ENCODE measurements at places on chromosomes 6 and 20.

GRCh38 chr20:48247961-48248360 is 462.7 kb upstream of the SULF2 start:
- no peak for DNase-seq

DNA sequence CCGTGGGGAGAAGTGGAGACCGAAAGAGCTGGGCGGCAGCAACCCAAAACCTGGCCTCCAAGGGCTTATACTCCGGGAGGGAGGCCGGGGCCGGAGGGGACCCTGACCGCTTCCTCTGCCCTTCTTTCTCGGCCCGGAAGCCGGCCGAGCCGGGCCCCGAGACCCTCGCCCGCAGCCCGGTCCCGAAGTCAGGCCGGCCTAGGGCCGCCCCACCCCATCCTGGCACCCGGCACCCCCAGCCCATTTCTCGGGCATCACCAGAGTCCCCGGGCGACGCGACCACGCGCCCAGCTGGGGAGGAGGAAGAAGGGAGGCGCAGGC is 572 bp upstream of the ZDHHC14 start:
- no peak for DNase-seq

DNA sequence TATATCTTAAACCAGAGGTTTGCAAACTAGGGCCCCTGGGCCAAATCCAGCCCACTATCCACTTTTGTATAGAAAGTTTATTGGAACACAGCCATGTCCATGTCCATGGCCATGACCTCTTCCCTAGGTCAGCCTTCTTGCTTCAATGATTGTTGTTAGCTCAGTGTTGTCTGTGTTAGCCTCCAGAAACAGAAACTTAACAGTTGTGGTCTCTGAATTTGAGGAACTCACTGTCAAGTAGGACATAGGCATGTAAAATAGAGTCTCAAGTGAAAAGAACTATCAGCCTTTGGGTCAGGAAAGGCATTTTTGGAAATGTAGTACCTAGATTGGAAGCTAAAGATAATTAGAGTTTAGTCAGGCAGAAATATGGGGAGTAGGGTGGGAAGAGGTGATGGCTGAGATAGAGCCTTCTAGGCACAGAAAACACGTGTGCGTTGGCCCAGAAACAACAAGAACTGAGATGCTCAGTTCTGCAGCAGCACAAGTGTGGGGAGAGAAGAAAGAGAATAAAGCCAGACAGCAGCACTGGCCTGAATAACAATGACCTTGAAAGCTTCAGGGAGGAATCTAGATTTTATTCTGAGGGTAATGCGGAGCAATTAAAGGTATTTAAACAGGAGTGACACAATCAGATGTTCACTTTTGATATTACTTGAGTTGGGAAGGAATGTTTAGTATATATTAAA is 87.0 kb upstream of the OLIG3 start:
- no peak for DNase-seq

DNA sequence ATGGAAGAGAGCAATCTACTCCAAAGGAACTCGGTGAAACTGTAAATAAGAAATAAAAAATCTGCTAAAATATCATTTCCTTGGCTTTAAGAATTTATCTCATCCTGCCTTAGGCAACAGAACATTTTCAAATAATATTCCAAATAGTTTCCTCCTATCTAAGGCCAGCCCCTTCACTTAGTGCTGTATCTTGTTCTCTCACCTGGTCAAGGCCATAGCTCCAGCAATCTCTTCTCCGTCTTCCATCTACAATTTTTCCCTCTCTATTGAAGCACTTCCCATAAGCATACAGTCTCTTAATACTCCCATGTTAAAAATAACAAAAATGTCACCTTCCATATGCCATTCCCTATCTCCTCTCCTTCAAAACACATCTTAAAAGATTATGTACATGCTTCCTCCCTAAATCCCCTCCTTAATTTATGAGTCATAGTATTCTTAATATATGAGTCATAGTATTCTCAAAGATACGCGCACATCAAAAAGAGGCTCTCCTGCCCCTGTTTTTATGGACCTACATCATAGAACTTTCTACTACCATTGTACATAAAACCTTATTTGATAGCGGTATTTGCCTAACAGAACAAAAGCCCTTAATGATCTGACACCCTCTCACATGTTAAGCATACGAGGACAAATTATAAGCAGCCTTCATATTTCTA is 146.9 kb downstream of the PDE10A start:
- no peak for DNase-seq

GRCh38 chr20:11929947-11930346 is 12.3 kb downstream of the BTBD3 start:
- DNase-seq: no peak

DNA sequence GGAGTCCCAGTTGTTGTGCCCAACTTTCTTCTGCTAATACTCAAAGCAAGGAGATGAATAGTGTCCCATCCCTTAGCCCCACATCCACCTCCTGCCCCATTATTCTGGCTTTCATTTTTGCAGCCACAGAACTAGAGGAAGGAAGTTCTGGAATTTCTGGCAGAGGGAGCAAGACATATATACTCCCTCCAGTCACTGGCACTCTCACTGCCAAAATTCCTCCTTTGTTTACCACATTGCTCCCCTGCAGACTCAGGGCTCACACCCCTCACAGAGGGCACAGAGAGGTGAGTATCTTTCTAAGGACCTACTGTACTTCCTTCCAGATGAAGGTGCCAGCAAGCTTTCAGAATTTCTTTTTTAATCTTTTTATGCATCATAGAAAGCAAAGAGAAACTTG is 168.0 kb upstream of the ID4 start:
- DNase-seq: no peak

GRCh38 chr20:32226391-32226790 is 18.7 kb downstream of the POFUT1 start:
- DNase-seq: no peak

DNA sequence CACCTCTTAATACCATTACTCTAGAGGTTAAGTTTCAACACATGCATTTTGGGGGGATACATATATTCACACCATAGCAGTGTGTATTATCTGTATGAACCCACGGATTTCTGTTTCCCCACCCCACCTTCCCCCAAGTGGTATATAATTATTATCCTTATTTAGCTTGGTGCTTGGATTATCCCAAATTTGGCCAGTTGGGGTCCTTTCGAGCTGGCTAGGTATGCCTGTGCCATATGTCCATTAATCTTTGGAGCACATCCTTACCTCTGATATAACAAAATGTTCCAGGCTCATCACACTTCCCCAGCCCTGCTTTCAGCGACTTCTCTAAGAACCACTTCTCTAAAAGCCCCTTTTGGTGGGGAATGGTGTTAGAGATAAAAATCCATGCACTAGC is 118.7 kb upstream of the MLIP start:
- DNase-seq: no peak

DNA sequence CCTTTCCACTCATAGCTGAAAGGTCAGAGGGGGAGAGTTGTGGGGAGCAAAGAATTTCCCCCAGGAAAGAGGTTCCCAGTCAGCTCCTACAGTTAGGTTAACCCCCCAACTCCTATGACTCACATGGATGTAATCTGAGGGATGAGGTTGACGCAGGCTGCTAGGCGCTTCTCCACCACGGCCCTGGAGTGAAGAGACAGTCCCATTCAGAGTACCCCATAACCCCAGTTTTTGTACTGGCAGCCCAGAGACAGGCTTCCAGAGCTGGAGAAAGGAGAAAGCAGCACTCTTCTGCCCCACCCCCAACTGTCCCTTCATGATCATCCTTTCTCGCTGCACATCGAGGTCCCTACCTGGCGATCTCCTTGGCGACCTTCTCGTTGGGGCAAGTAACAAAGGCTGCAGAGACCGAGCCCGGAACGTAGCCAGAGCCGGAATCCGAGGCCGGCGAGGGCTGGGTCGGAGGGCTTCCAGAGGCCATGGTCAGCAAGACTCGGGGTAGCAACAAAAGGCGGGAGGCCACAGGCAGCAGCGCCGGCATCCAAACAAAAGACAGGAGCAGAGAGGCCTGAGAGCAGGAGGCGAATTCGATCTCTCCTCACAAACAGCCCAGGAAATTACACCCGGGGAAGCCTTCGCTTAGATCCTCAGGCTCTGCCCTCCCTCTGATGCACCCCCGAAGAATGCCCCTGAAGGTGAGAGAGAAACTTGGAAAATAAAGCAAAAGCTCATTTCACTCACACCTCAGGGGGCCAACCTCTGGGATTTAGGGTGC is 592 bp downstream of the CUTA start:
- DNase-seq: no peak

- no peak for DNase-seq
Measured at GRCh38 chr20:47464380-47465101, 37.1 kb upstream of the NCOA3 start.

GRCh38 chr6:73704798-73705197 is 8.8 kb downstream of the CD109 start:
- DNase-seq: no peak

DNA sequence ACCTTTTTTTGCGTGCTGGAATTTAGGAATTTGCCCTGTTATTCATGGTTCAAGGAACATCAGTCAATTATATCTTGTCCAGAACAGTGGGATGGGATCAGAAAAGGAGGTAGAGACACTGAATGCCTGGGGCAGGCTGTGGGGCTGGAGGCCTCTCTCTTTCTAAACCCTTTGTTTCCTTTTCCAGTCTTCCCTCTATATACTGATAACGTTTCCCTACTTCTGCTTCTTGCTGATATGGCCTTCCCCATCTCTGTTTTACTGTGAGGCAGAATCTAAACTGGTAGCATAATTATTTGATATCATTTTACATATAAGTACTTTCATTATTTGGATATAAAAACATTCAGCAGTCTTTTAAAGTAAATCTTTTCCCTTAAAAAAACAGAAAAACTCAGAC is 67.5 kb downstream of the DNAH8 start:
- no peak for DNase-seq

DNA sequence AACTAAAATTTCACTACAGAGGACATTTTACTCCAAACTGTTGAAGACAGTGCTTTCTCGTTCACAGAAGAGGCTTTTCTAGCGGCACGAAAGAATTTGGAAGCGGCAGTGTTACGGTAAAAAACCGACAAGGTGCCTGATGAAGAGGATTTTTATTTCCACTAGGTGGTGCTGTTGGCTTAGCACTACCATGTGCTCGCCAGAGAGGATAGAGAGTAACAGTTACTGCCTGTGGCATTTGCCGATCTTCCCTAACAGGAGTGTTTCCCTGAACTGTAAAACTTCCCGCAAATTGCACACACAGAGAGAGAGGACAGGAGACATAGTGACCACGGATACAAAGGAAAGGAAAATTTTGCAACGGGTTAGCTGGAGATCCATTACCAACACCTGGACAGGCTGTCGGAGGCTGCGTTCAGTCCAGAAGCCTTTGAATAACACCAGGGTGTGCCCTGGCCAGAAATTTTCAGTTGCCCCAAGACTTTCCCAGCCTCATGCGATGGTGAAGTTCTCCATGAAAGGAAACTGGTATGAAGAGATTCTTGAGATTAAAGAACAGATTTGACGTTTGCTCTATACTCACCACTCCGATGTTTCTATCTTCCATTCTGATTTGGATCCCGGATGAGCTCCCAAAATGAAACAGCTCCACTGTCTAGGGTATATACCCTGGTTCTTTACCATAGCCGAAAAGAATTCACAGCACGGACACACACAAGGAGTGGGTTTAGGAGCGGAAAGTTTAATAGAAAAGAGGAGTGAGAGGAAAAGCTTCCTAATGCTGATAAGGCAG is 48.1 kb downstream of the HLA-DPB1 start:
- DNase-seq: no peak

- DNase-seq: no peak
Measured at GRCh38 chr6:128600397-128600951, 80.1 kb upstream of the PTPRK start.

DNA sequence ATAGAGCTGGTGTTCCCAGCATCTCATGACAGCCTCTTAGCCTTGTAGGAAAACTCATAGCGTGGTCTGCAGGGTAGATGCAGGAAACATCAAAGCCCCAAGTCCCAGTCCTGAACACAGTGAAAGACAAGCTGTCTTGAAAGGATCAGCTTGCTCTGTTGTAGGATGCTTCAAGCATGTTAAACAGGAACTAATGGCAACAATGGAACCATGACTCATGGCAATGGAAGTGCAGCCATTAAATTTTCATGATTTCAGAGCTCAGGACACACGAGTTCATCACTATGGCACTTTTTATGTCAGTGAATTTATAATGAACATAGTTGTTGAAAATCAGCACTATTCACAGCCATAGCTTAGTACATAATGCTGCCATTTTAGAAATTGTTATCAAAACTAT is 367.7 kb downstream of the KIF16B start:
- no peak for DNase-seq

DNA sequence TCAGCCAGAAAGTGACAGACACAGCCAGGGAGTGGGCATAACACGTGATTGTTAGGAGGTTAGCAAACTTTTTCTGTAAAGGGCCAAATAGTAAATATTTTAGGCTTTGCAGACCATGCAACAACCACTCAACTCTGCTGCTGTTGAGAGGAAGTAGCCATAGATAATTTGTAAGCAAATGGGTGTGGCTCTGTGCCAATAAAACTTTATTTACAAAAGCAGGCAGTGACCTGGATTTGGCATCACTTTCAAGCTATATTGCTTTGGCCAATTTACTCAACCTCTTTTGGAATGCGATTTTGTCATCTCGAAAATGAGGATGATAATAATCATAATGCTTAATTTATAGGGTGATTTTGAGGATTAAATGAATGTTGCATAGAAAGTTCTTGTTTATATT is 152.6 kb downstream of the TSHZ2 start:
- no peak for DNase-seq

DNA sequence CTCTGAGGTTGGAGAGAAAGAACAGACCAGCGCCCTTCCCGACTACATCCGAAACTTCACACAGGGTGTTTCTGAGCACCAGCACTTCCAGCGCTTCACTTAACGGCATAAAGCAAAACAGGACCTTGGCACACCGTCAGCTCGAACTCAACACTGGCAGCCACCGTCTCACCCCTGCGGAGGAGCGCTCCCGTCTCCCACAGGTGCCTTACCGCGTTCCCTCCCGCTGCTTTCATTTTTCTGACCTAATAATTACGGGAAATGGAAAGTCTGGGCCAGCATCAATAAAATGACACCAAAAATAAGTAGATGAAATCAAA is 37.7 kb upstream of the SYNJ2 start:
- DNase-seq: no peak

DNA sequence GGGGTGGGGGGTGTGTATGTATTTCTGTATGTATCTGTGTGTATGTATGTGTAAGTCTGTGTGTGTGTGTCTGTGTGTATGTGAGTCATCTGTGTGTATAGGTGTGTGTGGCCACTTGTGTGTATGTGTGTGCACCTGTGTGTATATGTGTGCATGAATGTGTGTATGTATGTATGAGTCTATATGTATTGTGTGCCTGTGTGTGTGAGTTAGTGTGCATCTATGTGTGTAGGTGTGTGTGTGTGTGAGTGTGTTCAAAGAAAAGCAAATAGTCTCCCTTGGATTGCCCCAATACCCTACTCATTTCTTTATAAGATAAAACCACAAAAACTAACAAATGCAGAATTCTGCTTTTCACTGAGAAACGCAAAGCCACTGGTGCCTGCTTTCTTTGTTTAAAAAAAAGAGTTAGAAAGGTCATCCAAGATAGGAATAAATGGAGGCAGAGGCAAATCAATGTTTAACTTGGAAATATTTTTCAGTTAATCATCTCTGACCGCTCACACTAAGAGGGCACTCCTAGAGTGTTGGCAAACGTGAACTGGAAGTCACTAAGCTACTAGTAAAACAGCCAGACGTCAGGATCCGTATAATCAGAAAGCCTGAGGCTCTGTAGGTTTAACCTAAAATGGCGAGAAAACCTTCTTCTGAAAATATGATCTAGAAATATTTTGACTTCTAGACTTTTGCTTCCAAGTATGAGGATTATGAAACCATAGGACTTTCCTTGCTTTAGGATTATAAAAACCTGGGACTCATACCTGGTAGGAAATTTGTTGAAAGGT is 37.4 kb upstream of the JAG1 start:
- no peak for DNase-seq

GRCh38 chr20:18361678-18362077 is 73.4 kb downstream of the ZNF133 start:
- no peak for DNase-seq

GRCh38 chr6:34102099-34102656 is 43.7 kb downstream of the GRM4 start:
- no peak for DNase-seq
